ENCODE measurements at places on chromosomes 12 and 14.

DNA sequence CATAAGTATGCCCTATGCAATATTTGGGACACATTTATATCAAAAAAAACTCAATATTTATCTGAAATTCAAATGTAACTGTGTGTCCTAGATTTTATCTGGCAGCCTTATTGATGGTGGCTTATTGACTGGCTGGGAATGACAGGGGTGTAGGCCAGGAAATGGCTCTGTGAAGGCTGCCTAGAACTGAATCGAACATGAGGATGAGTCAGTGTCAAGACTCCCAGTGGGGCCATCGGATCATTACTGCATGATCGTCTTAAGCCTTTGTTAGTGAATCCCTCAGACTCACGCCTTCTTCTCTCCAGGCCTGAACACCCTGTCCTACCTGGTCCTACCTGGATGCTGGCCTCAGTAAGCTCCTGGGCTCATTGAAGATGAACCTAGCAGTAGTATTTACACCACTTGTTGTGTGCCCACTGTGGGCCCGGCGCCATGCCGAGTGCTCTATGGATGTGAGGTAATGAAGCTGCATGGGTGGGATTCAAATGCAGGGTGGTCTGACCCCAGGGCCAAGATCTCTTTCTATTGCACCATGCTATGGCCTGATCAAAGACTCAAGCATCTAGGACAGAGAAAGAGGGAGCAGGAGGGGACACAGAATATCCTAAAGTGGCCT, 21.0 kb upstream of the FAIM2 start:
- no peaks in the 10 kb centered on the region for H3K36me3 ChIP-seq
- peaks cover 6% of the 10 kb centered on the region for H3K27me3 ChIP-seq
- H3K4me1 ChIP-seq = no peaks in the 10 kb centered on the region

GRCh38 chr12:75390156-75390898, 562 bp upstream of the GLIPR1L2 start:
- H3K4me3 ChIP-seq = peak overlapping the region; percentile 94
- peaks cover 4% of the 10 kb centered on the region for H3K36me3 ChIP-seq
- DNase-seq = no peak
- H3K4me1 ChIP-seq = peaks cover 38% of the 10 kb centered on the region
- H3K27me3 ChIP-seq = no peaks in the 10 kb centered on the region

GRCh38 chr12:95124106-95124505, 50.7 kb upstream of the NR2C1 start:
- DNase-seq = no peak
- H3K36me3 ChIP-seq = peaks cover 2% of the 10 kb centered on the region
- no peaks in the 10 kb centered on the region for H3K27me3 ChIP-seq
- no peaks in the 10 kb centered on the region for H3K4me1 ChIP-seq

DNA sequence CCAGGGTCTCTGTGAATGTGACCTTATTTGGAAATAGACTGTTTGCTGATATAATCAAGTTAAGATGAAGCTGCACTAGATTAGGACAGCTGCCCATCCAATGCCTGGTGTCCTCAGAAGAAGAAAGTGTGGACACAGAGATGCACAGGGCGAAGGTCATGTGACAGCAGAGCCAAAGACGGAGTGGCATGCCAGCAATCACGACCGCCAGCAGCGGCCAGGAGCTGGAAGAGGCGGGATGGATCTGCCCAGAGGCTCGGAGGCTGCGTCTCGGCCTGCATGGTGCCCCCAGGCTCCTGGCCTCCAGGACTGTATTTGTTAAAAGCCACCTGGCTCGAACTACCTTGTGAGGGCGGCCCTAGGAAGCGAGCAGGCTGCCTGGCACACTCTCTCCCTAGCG, 76.5 kb downstream of the RFLNA start:
- H3K4me3 ChIP-seq = no peak overlapping the region
- peaks cover 51% of the 10 kb centered on the region for H3K36me3 ChIP-seq
- no peak overlapping the region for H3K27ac ChIP-seq
- H3K27me3 ChIP-seq = no peaks in the 10 kb centered on the region

DNA sequence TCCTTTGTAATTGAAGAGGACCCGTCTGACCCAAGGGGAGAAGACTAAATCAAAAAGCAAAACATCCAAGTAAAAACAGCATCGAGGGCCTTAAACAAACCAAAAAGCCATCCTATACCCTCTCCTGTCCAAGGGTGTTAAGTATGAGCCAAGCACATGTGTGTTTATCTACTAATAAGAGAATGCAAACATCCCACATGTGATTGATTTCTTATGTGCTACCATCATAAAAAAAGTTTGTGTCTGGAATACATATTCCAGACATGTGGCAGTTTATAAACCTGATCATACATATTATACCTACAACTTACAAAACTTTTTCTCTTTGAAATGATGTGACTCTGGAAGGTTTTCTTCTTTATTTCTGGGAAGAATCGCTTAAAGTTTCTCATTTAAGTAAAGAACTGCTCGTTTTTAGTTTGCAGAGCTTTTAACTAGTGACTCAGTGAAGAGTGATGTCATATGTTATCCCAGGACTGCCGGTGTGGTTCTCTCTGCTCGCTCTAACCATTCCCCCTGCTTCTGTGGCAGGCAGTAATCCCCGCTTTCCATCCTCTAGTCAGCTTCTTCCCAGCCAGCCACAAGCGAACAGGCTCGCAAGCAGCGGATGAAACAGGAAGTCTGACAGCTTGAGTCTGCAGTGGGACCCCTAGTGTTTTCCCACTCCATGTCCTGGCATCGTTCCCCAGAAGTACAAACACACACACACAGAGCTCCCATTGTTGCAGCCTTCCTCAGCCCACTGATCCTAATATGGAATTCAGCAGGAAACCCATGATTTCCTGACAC, 431 bp upstream of the RHOJ start:
- no peak overlapping the region for H3K27ac ChIP-seq
- no peak overlapping the region for H3K4me3 ChIP-seq
- H3K36me3 ChIP-seq = no peaks in the 10 kb centered on the region
- no peak for DNase-seq

DNA sequence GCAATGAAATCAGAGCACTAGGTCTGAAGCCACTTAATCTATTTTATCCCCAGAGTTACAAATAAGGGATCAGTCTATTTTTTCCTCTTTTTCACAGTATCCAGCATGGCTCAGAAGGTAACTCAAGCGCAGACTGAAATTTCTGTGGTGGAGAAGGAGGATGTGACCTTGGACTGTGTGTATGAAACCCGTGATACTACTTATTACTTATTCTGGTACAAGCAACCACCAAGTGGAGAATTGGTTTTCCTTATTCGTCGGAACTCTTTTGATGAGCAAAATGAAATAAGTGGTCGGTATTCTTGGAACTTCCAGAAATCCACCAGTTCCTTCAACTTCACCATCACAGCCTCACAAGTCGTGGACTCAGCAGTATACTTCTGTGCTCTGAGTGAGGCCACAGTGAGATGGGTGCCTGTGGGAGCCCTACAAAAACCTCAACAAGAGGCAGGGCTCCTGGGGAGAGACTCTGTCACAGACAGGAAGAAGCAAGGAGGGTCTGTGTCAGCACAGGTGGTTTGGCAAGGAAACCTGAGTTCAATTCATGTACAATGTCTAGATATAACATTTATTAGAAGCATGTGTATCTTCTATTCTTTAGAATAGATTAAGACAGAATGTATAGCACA, 334.3 kb upstream of the OR4E1 start:
- H3K27ac ChIP-seq = no peak overlapping the region
- no peaks in the 10 kb centered on the region for H3K4me1 ChIP-seq
- H3K27me3 ChIP-seq = peaks cover 25% of the 10 kb centered on the region
- H3K36me3 ChIP-seq = no peaks in the 10 kb centered on the region
- H3K4me3 ChIP-seq = no peak overlapping the region

- DNase-seq = no peak
- H3K4me3 ChIP-seq = no peak overlapping the region
- H3K4me1 ChIP-seq = no peaks in the 10 kb centered on the region
- H3K27me3 ChIP-seq = no peaks in the 10 kb centered on the region
Measured at GRCh38 chr12:105878964-105879363, 259.8 kb downstream of the NUAK1 start.

DNA sequence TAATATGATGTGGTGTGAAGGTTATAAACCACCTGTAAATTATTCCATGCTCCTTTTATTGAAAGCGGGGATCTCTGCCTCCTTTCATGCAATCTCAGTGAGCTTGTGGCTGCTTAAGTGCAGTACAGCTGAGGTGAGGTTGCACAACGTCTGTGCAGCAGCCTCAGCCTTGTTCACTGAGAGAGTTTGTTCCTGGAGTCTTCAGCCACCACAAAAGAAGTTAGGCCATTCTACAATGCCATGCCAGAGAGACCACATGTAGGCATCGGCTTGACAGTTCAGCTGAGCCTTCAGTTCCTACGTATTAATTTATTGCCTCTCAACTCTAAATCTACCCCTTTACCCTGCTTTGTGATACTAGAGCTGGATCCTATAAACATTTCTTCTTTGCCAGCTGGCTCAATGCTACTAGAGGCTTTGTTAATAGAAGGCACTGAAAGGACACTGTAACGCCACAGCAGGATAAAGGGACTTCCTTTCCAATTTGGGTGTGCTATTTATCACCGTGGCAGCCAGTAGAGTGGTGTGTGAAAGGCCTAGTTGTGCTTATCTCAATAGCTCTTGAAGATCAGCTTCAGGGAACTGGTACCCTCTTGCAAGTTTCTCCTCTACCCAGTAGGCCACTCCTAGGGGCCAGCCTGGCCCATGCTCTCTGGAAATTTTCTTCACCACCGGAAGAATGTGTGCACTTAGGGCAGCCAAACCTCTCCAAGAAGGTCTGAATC, 337.7 kb downstream of the IPO8 start:
- H3K27me3 ChIP-seq = no peaks in the 10 kb centered on the region
- H3K4me3 ChIP-seq = no peak overlapping the region
- H3K27ac ChIP-seq = no peak overlapping the region
- no peak for DNase-seq
- H3K36me3 ChIP-seq = no peaks in the 10 kb centered on the region

DNA sequence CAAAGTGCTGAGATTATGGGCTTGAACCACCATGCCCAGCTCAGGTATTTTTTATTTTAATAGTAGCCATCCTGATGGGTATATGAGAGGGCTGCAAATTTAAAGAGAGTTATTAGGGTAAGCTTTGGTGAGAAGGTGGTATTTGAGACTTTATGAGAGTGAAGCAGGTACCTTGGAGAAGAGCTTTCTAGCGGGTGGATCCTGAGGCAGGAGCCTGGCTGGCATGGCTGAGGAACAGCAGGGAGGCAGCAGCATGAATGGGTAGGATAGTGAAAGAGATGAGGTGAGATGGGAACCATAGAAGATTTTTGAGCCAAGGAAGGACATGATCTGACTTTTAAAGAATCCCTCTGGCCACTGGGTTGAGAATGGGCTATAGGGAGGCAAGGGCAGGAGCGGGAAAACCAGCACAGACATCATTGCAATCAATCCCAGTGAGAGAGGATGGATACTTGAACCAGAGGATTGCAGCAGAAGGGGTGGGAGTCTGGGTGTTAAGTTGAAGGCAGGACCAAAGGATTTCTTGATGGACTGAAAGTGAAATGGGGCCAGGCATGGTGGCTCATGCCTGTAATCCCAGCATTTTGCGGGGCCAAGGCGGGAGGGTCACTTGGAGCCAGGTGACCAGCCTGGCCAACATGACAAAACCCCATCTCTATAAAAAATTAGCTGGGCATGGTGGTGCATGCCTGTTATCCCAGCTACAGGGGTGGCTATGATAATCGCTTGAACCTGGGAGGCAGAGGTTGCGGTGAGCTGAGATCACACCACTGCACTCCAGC, 5.7 kb downstream of the SVOP start:
- no peaks in the 10 kb centered on the region for H3K4me1 ChIP-seq
- no peak for DNase-seq
- no peaks in the 10 kb centered on the region for H3K36me3 ChIP-seq
- no peak overlapping the region for H3K4me3 ChIP-seq

DNA sequence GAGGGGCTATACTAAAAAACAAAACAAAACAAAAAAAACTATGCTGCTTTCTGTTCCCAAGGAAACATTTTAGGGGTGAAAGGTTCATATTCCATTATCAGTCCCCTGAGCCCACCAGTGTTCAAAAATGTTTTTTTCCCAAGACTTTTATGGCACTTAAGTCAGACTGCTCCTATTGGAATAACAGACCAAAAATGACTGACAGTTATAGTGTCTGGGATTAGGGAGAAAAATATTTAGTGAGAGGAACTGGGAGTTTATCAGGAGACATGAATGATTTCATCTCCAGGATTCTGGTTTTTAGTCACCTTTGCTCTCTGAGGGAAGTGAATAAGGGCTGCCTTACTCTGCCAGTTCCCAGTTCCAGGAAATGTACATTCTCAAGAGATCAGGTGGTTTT, 68.0 kb downstream of the PDE3A start:
- no peaks in the 10 kb centered on the region for H3K4me1 ChIP-seq
- no peak overlapping the region for H3K4me3 ChIP-seq
- no peak overlapping the region for H3K27ac ChIP-seq
- H3K36me3 ChIP-seq = no peaks in the 10 kb centered on the region
- H3K27me3 ChIP-seq = no peaks in the 10 kb centered on the region

DNA sequence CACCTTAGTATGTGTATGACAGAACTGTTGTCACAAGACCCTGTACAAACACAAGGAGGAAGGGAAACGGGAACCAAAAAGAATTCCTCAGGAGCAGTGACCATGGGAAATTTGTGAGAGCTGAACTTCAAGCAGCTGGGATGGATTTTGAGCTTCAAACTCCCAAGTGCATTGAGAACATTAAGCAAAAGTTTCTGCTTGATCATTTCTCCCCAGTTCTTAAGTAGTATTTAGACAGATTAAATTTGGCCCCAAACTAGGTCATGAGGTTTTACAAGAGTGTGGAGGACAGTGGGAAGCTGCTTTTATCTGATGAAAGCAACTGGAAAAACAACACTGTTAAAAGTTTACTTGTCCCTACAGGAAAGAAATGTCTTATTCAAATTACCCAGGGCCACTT, 206.0 kb upstream of the DCN start:
- no peaks in the 10 kb centered on the region for H3K4me1 ChIP-seq
- DNase-seq = no peak
- no peaks in the 10 kb centered on the region for H3K36me3 ChIP-seq
- H3K27ac ChIP-seq = no peak overlapping the region
- H3K27me3 ChIP-seq = peaks cover 20% of the 10 kb centered on the region

GRCh38 chr14:72818998-72819397, 74.9 kb downstream of the DPF3 start:
- H3K27me3 ChIP-seq = no peaks in the 10 kb centered on the region
- H3K36me3 ChIP-seq = peaks cover 3% of the 10 kb centered on the region
- no peak overlapping the region for H3K4me3 ChIP-seq
- H3K27ac ChIP-seq = no peak overlapping the region

DNA sequence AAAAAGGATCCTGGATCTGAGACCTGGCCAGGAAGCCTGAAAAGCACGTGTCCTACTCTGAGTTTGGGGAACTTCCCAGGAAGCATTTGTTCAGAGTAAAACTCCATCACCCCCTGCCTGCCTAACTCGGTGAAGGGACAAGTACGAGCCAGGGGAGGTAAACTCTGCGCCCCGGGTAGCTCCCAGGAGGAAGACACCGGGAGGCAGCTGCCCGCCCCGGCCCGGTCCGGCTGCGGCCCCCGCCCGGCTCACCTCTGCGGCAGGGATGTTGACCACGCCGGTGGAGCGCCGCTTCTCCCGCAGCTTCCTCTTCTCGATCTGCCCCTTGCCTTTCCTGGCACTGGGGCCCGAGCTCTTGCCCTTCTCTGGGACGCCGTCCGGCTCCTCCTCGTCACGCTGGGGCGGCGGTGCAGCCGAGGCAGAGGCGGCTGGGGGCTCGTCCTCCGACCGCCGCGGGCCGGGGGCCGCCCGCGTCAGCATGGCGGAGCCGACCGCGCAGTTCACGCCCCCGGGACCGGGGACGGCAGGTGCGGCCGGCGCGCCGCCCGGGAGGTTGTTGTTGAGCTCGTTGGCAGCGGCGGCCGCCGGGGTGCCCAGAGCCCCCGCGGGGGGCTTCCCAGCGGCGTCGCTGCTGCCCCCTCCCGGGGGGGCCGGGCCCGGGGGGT, 1.2 kb downstream of the PAWR start:
- peak overlapping the region; percentile 91 for H3K4me3 ChIP-seq
- H3K36me3 ChIP-seq = peaks cover 2% of the 10 kb centered on the region
- DNase-seq = peak; percentile 56
- peak overlapping the region; percentile 86 for H3K27ac ChIP-seq

GRCh38 chr14:91830777-91831176, 36.6 kb downstream of the TC2N start:
- H3K27me3 ChIP-seq = no peaks in the 10 kb centered on the region
- no peak overlapping the region for H3K4me3 ChIP-seq
- H3K36me3 ChIP-seq = no peaks in the 10 kb centered on the region
